NCI-H510A (cell line): ENCODE measurements at places on chromosomes 12 and 14.

- no peak for DNase-seq
These were observed 157.7 kb upstream of the SFSWAP start for GRCh38 chr12:131553096-131553777.

DNA sequence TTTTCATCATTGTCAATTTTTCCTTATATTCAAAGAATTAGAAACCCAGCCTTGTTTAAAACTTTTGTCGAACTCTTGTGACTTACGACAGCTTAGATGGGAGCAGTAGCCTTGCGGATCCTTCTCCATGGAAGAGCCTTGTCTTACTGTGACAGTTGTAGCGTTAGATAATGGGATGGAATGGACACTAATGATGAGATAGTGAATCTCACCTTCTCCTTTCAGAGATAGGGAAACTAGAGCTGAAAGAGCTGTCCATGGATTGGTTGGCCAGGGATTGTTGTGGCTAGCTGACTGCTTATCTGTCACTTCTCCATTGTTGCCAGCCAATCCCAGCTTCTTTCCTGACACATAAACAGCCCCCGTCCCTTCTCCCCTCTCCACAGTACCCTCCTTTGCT is 59.4 kb downstream of the BHLHE41 start:
- no peak for DNase-seq

DNA sequence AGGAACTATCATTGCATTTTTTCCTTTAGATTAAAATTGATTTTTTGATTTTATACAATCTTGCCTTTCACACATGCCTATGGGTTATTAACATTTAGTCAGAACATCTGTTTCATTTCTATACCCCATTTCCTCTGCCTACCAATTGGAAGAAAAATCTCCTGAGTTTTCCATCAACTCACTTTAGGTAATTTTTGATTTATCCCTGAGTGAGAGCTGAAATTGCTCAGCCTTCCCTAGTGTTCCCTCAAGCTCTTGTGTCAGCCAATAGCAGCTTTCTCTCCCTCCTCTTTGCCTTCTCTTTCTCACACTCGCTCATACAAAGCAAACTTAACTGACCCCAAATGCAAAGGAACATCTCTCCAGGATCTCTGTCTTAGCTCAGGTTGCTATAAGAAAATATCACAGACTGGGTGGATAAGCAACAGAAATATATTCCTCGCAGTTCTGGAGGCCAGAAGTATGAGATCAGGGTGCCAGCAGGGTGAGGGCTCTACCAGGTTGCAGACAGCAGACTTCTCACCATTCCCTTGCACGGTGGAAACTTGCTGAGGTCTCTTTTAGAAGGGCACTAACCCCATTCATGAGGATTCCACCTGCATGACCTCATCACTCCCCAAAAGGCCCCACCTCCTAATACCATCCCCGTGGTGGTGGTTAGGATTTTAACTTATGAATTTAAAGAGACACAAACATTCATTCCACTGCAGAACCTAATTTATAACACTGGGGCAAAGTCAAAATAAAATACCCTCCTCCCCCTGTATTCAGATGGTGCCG is 224.2 kb upstream of the SFSWAP start:
- no peak for DNase-seq

DNA sequence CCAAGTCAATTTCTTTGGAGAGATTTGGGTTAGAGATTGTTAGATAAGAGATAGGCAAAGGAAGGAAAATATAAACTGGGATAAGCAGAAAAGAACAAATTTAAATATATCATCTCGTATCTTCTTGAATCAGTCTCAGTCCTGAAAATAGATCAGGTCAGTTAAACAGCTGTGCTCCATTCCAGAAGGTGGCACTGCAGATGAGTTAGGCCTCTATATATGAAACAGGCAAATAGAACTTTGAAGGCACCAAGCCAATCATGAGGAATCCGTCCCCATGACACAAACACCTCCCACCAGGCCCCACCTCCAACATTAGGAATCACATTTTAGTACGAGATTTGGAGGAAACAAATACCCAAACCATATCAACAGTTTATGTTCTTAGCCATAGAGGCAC is 605.5 kb upstream of the USP15 start:
- DNase-seq: no peak

DNA sequence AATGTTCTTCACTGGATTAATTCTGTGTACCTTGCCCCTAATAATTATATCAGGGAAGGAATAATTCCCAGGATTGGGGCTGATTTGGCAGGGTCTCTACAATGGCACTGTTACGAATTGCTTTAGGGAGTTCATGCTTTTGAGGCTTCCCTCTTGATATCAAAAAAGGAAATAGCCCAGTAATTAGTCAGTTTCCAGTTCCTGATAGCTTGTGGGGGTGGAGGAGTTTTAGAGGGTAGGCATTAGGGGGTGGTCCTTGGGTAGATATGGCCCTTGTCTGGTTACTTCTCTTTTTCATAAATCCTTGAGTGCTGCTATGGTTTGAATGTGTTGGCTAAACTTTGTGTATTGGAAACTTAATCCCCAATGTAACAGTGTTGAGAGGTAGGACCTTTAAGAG is 6.1 kb upstream of the SRSF5 start:
- no peak for DNase-seq

GRCh38 chr12:57722716-57723629 is 15.6 kb downstream of the AGAP2 start:
- no peak for DNase-seq

DNA sequence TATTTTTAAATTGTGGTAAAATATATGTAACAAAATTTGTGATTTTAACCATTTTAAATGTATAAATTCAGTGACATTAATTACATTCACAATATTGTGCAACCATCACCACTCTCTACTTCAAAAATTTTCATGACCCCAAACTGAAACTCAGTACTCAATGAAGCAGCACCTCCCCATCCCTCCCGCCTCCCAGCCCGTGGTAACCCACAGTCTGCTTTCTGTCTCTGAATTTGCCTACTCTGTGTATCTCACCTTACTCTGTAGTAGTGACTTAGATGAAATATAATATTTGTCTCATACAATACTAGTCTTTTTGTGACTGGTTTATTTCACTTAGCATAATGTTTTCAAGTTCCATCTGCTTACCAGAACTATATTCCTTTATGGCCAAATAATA is 36.2 kb downstream of the EML1 start:
- no peak for DNase-seq

GRCh38 chr12:108542320-108542719 is 18.7 kb downstream of the SART3 start:
- no peak for DNase-seq

- no peak for DNase-seq
These were observed 103.6 kb downstream of the TMEM30B start for GRCh38 chr14:61177279-61178225.

GRCh38 chr12:102509123-102509626 is 28.8 kb upstream of the IGF1 start:
- no peak for DNase-seq

DNA sequence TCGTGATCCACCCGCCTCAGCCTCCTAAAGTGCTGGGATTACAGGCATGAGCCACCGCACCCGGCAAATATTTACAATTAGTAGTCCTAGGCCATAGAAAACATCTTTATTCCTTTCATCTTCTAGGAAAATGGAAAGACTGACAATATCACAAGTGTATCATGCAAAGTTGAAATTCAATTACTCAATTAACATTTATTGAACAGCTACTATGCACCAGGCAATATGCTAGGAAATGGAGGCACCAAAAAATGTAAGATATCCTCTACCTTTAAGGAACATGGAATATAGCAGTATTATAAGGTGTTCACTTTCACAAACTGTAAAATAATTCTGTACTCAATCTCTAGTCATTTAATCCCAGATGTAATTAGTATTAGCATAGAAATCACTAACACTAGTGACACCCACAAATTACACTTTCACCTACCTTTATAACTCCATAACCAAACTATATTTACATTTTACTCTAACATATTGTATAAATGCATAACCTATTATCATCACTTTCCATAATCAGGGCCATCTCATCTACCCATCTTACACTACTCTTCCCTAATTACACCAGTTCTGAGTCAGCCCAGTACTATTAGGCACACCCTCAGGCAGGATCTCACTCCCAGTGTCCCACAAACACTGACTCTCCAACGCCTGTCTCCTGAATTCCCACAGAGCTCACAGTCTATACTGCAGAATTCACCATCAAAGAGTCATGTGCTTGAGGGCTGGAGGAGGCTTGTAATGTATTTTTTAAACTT is 10.4 kb downstream of the CORO1C start:
- DNase-seq: no peak

DNA sequence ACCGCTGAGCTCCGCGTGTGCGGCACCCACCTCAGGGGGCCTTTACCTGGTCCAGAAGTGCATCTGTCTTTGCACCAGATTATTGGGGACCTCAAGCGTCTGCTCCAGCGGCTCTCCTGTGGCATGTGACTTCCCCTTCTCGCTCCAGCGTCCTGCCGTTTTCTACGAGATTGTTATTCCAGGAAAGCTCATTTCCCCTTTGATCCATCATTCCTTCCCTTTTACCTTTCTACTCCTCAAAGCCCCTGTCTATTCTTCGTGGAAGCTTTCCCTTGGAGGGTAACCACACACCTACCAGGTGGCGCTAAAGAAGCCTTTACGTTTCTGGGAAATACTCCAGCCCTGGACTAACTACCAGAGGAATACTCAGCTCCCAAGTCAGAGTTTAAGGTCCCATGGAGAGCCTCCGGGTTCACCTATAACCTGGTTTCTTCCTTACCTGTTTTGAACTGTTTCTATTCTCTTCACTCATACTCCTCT is 1.5 kb downstream of the FKBP4 start:
- DNase-seq: no peak

DNA sequence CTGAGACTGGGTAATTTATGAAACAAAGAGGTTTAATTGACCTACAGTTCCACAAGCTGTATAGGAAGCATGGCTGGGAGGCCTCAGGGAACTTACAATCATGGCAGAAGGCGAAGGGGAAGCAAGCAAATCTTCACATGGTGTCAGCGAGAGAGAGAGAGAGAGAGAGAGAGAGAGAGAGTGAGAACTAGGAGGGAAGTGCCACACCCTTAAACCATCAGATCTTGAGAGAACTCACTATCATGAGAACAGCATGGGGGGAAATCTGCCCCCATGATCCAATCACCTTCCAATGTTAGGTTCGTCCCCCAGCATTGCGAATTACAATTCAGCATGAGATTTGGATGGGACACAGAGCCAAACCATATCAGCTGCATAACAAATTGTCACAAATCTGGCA is 96.7 kb downstream of the CHST11 start:
- no peak for DNase-seq

GRCh38 chr14:53999061-53999488 is 42.5 kb upstream of the BMP4 start:
- DNase-seq: no peak

- DNase-seq: no peak
These were observed 1046.1 kb downstream of the SLC6A15 start for GRCh38 chr12:83866477-83866876.

DNA sequence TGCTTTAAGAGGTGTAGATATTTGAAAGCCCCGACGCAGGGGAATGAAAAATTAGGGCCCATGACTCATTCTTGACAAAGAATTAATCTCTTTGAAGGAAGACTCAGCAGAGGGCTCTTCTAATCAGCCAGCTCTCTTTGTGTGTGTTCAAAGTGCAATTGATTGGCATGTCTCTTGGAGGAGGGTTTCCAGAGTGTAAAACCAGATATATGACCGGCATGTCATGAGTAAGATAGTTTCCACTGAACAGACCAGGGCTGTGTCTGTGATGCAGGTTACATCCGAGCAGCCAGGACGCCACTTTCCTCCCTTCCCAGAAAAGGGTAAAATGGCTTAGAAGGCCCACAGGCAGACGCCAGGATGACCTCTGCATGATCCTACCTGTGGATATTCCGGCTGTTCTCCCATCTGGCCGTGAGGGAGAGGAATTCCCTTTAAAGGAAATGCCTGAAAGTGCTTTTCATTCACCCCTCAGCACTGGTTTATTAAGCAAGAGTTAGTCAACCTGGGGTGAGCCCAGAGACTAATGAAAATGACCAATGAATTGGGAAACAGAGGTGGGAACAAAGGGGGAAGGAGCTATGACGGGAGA is 7.2 kb upstream of the KRT75 start:
- no peak for DNase-seq

DNA sequence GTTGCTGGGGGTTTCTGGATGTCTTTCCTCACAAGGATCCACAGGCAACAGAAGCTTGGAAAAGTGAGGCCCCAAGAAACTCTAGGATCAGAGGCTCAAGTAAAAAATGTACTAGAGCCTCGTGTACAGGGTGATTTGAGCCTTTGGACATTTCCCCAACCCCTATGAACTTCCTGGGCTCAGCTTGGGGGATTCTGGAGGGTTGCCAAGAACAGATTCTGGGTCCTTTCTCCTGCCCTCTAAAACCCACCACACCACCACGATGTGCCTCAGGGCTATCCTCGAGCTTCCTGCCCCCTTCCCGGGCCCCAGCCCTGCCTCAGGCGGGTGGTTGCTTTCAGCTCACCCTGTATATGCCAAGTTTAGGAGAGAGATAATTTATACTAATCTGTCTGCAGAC is 583 bp downstream of the FAM186B start:
- no peak for DNase-seq

GRCh38 chr12:90020014-90020413 is 311.4 kb upstream of the ATP2B1 start:
- DNase-seq: no peak

DNA sequence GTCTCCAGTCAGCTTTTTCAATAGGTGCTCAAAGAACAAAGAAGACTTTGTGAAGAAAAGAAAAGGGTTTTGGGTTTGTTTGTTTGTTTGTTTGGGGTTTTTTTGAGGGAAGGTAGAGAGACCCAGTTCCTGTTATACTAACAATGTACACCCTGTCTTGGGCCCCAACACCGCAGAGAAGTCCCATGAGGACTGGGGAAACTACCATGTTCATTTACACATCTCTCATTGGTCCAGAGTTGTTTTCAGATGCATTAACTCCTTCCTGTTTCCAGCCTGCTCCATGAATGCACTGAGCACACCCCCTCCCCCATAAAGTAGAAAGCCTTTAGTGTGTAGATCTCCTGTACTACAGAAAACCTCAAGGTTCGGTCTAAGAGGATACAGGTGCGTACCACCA is 51.1 kb upstream of the SLC8A3 start:
- DNase-seq: no peak

- DNase-seq: no peak
These were observed 19.4 kb downstream of the PLCZ1 start for GRCh38 chr12:18718462-18718861.

DNA sequence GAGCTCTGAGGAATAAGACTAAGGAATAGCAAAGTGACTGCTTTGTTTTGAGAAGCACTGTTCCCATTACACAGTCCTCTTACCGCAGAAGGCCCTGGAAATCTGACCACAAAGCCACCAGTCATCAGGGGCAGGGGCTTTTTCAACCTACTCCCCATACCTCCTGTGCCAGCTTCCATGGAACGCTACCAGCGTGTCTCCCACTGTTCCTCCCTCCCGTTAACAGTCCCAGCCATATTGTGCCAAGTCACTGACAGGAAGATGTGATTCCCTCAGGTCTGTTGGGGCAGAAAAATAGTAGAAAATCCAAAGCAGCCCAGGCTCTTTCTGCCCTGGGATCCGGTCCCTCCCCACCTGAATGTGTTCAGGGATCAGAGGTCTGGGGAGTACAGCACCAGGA is 46.6 kb upstream of the VPS33A start:
- no peak for DNase-seq

- no peak for DNase-seq
These were observed 590 bp upstream of the CEBPE start for GRCh38 chr14:23119363-23120327.

GRCh38 chr12:55685671-55686070 is 22.0 kb downstream of the ITGA7 start:
- no peak for DNase-seq

GRCh38 chr14:91173221-91173670 is 59.4 kb downstream of the DGLUCY start:
- peak; percentile 27 for DNase-seq
